ENCODE measurements at places on chromosomes 13 and 19. TPM values are rescaled to one million over a fixed set of nuclear protein-coding genes. Genes with fewer than 3 reads are reported as not detected.

- H3K36me3 ChIP-seq: no peaks in the 10 kb centered on the region
- no peak overlapping the region for H3K4me3 ChIP-seq
- DNase-seq: no peak
- H3K27ac ChIP-seq: peak overlapping the region; percentile 20
- H3K27me3 ChIP-seq: no peaks in the 10 kb centered on the region
- peaks cover 41% of the 10 kb centered on the region for H3K4me1 ChIP-seq
Observed at GRCh38 chr13:40114305-40114896, 458.9 kb downstream of the COG6 start.

DNA sequence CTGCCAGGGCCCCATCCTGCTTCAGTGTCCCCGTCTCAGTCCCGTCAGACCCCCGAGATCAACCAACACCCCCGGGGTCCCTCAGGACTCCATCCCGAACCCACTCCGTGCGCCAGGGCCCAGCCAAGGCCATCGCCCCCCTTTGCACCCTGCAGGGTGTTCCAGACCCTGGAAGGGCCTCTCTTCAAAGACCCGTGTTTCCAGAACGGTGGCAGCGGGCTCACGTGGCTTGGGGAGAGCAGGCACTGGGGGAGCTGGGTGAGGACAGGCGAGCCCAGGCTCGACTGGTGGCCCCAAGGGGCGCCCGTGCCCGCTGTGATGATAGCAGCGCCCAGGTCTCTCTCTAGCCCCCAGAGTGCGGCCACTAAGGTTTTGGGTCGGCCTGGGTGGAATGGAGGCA is 1.4 kb downstream of the KASH5 start:
- H3K4me1 ChIP-seq: no peaks in the 10 kb centered on the region
- H3K27me3 ChIP-seq: peaks cover 22% of the 10 kb centered on the region
- DNase-seq: no peak

DNA sequence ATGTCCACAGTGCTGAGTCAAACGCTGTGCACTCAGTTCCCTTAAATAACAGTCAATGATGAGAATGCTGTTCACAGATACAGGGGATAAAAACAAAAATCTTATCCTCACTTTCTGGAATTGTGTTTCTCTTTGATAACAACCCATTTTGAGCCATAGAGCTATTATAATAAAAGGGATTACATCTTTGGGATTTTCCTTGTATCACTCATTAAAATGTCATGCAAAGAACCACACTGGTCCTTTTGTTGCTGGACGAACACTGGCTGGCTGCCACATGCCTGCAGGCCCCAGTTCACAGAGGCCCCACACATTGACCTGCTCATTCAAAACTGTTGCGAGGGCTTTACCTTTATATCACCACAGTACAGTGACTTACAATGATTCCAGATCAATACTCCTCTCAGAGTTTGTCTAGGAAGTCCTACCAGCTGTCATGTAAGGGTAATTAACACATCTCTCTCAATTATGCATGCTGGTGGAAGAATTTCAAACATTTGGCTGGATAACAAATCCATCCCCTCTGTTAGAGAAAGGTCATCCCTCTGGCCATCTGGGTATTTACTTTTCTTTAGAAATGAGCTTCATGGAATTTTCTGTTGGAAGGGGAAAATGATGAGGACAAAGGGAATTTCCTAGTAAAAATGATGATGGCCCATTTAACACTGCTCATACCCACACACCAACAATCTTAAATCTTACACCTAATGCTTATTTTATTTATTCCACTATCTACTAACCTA is 85.9 kb downstream of the MBNL2 start:
- H3K4me1 ChIP-seq: peaks cover 61% of the 10 kb centered on the region
- peak overlapping the region; percentile 85 for H3K27ac ChIP-seq
- peak overlapping the region; percentile 35 for H3K4me3 ChIP-seq
- no peaks in the 10 kb centered on the region for H3K36me3 ChIP-seq

GRCh38 chr19:2446381-2446780 is 10.4 kb downstream of the LMNB2 start:
- peaks cover 3% of the 10 kb centered on the region for H3K4me1 ChIP-seq
- no peaks in the 10 kb centered on the region for H3K27me3 ChIP-seq
- H3K36me3 ChIP-seq: peaks cover 2% of the 10 kb centered on the region
- no peak for DNase-seq
- no peak overlapping the region for H3K4me3 ChIP-seq

DNA sequence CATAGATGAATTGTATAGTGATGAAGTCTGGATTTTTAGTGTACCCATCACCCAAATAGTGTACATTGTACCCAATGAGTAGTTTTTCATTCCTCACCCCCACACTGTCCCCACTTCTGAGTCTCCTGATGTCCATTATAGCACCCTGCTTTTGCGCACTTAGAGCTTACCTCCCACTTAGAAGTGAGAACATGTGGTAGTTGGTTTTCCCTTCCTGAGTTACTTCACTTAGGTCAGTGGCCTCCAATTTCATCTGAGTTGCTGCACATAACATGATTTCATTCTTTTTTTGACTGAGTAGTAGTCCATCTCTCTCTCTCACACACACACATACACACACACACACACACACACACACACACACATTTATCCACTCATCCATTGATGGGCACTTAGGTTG is 43.2 kb upstream of the ALOX5AP start:
- no peaks in the 10 kb centered on the region for H3K36me3 ChIP-seq
- H3K4me3 ChIP-seq: no peak overlapping the region
- H3K4me1 ChIP-seq: peaks cover 25% of the 10 kb centered on the region
- no peak overlapping the region for H3K27ac ChIP-seq
- H3K27me3 ChIP-seq: no peaks in the 10 kb centered on the region
- no peak for DNase-seq

DNA sequence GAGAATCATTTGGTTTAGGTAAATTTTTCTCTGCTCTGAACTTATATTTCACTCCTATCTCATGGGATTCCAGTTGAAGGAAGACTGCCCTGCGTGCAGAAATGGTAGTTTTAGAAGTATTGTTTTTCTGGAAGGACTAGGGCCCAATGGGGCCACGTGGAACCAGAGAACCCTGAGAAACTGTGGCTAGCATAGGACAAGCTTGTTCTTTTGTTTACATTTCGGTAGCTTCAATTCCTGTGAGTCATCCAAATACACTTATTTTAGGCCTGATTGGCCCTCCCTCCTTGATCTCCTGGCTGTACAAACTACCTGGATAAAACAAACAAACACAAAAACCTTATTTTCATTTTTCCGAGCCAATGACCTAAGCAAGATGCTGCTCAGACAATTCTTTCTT is 124.0 kb downstream of the ITGBL1 start:
- H3K27ac ChIP-seq: peak overlapping the region; percentile 76
- no peak overlapping the region for H3K4me3 ChIP-seq
- H3K36me3 ChIP-seq: peaks cover 17% of the 10 kb centered on the region
- H3K4me1 ChIP-seq: peaks cover 76% of the 10 kb centered on the region

DNA sequence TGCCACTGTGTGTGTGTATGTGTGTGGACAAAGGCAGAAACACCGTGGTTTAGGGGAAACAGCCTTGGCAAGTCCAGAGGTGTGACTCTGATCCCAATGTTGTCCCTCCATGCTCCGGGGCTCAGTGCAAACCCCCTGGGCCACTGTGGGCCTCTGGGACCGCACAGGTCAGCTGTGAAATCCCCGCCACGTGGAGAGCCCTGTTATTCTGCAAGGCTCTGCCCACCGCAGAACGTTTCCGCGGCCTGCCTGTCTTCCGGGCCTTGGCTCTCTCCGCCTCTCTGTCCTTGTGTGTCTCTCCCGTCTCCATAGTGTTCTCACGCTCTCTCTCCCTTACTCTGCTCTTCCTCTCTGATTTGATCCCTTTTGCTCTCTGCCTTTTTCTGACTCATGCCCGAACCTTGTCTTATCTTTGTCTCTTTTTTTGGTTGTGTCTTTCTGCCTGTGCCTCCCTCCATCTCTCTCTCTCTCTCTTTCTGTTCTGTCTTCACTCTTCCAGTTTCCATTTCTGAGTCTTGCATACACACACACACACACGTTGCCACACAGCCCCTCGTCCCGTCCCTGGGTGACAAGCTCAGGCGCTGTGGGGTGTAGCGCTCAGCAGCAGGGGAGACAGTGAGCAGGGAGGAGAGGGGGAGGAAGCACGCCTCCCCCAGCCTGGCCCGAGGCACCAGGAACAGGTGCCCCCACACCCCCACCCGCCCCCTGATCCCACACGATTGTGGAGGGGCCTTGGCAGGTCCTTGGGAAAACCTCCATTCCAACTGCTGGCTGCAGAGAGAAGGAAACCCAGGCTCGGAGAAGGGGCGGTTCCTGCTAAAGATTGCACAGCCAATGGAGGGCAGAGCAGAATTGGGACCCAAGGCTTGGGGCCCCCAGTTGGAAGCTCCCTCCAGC is 3.0 kb downstream of the TTYH1 start:
- peaks cover 8% of the 10 kb centered on the region for H3K4me1 ChIP-seq
- H3K27me3 ChIP-seq: peaks cover 36% of the 10 kb centered on the region

DNA sequence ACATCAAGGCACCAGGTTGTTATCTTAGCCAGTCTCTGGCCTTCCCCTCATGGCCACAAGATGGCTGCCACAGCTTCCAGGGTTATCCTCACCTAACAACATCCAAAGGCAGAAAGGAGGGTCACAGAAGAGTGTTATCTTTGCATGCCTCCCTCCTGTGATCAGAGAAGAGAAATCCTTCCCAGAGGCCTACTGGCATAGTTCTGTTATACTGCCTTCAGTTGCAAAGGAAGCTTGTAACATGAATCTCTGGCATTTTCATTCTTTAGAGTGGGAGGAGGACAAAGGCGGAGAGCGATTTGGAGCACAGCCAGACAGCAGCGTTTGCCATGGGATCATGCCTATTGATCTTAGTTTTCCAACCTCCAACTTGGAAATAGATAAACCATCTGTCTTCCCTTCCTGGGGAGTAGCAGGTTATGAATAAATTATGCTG is 135.7 kb downstream of the DNAJC15 start:
- H3K36me3 ChIP-seq: no peaks in the 10 kb centered on the region
- H3K27me3 ChIP-seq: no peaks in the 10 kb centered on the region
- no peak overlapping the region for H3K4me3 ChIP-seq
- peak overlapping the region; percentile 55 for H3K27ac ChIP-seq
- no peak for DNase-seq

The MEX3D gene
- 59.6 TPM for total RNA-seq

All from chondrocyte (in vitro differentiated cells).